ENCODE measurements at places on chromosomes 3 and 15.

- no peak for DNase-seq
These were observed 41.0 kb upstream of the C15orf61 start for GRCh38 chr15:67479781-67480505.

DNA sequence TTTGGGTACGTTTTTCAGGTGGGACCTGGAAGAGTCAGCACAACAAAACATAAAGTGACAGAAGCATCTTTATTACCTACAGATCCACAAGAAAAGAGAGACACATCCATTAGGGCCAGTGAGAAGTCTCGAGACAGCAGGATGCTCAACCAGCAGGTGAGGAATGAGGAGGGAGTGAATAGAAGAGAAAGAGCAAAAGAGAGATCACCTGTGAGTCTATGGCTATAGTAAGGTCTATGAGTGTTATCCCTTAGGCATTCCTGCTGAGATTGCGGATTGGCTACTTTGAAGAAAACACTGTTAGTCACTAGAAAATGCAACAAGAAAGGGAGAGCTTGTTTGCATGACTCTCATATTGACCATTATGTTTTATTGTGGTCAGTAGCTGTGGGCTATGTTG lies 1556.2 kb upstream of the GBE1 start:
- DNase-seq, result no peak

DNA sequence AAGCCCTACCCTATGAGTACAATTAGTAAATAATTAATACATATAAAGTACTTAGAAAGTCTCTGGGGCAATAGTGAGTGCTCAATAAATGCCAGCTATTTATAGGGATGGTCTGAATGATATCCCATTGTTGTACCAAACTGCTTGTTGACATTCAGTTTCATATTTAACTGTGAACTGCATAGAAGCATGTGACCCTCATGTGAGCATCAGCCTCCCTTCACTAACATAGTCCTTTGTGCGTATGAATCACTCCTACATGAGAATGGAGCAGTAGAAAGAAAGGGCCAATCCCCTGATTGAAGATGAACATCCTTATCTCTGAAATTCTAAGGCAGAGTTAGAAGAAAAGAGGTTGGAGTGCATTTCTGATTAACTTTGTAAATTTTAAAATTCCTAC lies 68.7 kb upstream of the ATP10A start:
- no peak for DNase-seq

- DNase-seq, result no peak
These were observed 609.9 kb upstream of the AGTR1 start for GRCh38 chr3:148087601-148088371.

GRCh38 chr3:59411694-59412093 lies 361.9 kb upstream of the CFAP20DC start:
- no peak for DNase-seq

DNA sequence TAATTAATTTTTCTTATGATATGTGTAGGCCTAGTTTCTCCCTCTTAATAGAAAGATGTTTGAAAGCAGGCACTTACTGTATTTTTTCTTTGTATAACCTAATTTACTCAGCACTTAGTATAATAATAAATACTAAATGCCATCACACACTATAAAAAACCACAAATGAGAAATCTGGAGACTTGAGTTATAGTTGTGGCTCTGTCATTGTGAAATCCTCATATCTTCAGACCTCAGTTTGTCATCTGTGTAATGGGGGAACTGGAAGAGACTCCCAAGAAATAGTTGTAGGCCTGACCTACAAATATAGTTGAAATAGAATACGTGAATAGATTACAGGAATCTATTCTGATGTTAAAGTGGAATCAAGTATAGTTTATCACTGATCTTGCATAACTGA lies 287.6 kb upstream of the DPH6 start:
- DNase-seq, result no peak

DNA sequence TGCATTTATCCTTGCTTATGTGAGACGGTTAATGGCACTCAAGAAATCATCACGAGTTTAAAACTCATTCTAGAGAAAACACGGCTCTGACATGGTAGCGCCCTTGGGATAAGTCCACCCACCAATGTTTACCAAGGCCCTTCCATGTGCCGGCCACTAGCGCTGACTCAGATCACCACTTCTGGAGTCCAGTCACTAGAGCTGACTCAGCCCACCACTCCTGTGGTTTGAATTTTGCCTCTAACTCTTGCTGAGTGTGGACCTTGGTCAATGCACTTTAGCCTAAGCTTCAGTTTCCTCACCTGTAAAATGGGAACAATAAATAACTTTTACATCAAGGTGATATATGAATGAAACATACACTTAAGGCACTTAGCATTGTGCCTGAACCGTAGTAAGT lies 358.4 kb upstream of the PROK2 start:
- DNase-seq, result no peak

- DNase-seq, result no peak
These were observed 62.5 kb downstream of the SFMBT1 start for GRCh38 chr3:52983336-52983807.

GRCh38 chr3:23035927-23036640 lies 167.0 kb upstream of the UBE2E2 start:
- no peak for DNase-seq

DNA sequence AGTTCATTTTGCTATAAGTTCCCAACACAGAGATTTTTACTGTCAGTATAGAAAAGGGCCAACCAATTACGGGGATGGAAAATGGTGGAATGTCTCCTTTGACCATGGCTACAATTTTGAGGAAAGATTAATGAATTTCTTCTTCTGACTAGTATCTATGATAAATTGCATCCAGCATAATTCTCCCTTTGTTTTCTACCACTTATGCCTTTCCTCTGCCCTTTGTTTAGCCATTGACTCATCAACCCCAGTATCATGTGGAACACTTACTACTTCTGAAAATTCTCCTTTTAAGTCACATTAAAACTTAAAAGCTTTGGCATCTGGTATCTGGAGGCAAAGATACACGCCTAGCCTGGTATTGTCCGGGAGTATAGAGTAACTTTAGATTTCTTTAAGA lies 92.9 kb upstream of the CADPS start:
- DNase-seq, result no peak

DNA sequence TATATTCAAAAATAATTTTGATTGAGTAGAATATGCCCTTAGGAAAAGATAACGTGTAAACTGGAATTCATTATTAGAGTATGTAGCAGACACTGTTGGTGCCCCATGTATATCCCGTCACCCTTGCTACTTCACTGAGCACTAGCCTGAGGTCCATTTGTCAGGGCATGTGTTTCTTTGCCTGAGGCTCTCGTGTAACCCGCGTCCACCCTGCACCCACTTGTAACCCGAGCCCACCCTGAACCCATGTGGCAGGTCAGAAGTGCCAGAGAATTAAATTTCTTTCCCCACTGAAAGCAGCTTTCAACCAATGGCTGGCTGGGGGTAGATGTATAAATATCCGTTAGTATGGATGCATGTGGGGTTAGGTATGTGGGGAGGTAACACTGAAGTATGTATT lies 474.2 kb upstream of the ZNF385D start:
- DNase-seq, result no peak

DNA sequence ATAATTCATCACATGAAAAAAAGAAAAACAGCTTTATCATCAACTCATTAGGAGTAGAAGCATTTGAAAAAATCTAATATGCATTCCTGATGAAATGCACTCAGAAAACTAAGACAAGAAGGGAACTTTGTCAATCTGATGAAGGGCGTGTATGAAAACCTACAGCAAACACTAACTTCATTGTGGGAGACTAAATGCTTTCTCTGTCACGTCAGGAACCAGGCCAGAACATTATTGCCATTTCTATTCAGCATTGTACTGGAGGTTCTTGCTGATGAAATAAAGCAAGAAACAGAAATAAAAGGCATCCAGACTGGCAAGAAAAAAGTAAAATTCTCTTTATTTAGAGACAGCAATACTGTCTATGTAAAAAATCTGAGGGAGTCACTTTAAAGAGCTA lies 235.2 kb downstream of the GABRB3 start:
- DNase-seq, result no peak

- DNase-seq, result no peak
These were observed 636 bp upstream of the LRRC58 start for GRCh38 chr3:120349855-120350125.

DNA sequence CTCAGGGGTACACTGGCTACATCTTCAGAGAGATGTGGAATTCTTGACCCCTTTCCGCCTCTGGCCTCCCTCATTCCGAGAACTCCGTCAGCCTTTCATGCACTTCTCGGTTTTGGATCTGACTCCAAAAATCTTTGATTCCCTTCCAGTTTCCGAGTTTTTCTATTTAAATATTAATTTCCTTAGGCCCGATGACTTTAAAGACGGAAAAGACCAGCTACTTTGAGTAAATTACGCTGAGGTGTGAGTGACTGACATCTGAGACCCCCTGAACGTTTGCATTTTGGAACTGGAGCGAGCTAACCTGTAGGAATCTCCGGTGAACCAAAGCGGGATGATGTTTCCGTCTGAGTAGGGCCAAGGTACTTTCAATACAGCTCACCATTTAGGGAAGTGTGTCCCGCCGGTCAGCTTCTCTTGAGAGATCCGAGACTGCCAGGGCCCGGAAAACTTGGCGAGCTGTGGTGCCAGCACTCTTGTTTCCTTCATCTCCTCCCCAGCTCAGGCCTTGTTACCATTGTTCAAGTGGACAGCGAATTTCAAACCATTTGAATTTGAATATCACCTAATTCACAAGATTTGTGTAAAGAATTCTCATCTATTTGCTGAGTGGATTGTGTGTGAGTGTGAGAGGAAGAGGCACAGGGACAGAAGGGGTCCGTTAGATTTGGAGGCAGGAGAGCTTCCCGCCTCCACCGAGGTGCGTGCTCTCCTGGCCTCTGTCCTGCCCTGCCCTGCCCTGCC lies 5.4 kb downstream of the SOX14 start:
- DNase-seq, result no peak

GRCh38 chr15:89528757-89529352 lies 32.5 kb upstream of the RHCG start:
- DNase-seq, result no peak

- no peak for DNase-seq
These were observed 82.8 kb upstream of the ABHD17C start for GRCh38 chr15:80612118-80612823.

DNA sequence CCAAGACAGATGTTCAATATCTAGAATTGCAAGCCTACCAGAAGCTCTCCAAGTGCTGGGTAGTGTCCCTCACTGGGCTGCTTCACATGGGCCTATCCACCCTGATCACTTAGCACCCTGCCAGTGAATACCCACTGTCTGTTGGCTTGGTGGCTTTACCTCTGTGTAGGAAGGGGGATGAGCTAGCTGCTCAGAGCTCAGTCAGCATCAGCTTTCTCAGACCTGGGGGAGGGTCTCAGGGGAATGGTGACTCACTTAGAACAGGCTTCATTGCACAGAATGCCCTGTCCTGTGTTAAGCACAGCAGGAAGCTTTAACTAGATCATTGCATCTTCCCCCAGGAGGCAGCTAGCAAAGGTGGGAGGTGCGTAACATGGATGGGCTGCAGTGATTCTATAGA lies 209.8 kb downstream of the PDCD6IP start:
- DNase-seq, result no peak

Measured in COR-L47 (cell line).